ENCODE measurements at places on chromosomes 1 and 21. TPM values are rescaled to one million over a fixed set of nuclear protein-coding genes. Genes with fewer than 3 reads are reported as not detected.

DNA sequence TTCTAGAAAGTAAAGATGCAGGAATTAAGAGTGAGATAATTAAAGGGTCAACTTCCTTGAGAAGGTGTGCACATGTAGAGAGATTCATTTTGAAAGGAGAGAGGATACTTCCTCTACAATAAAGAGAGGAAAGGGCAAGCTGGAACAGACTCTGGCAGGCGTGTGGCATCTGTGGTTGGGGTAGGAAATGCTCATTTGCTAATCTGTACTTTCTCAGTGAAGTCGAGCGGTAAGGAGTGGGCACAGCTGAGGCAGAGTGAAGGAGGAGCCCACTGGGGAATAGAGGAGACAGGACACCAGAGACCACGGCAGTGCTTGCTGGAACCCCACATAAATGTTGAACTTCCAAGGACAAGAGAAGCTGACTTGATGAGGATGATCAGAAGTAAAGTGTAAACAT is 49.1 kb downstream of the PCSK9 start:
- DNase-seq, result no peak

AXDND1 gene
- total RNA-seq, result 4.0 TPM

GRCh38 chr1:118661769-118662320 is 326.3 kb downstream of the TBX15 start:
- DNase-seq, result no peak

DNA sequence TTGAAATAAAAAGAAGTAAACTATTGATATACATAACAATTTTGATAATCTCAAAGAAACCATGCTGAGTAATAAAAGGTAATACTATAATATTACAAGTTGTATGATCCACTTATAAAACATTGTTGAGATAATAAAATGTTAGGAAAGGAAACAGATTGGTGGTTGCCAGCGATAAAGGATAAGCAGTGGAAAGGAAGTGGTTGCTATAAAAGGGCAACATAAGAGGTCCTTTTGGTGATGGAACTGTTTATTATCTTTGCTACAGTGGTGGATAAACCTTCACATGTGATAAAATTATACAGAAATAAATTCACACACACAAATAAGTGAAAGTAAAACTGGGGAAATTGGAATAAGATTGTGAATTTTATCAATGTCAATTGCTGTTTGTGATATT is 15.1 kb downstream of the OR6F1 start:
- DNase-seq, result no peak

DNA sequence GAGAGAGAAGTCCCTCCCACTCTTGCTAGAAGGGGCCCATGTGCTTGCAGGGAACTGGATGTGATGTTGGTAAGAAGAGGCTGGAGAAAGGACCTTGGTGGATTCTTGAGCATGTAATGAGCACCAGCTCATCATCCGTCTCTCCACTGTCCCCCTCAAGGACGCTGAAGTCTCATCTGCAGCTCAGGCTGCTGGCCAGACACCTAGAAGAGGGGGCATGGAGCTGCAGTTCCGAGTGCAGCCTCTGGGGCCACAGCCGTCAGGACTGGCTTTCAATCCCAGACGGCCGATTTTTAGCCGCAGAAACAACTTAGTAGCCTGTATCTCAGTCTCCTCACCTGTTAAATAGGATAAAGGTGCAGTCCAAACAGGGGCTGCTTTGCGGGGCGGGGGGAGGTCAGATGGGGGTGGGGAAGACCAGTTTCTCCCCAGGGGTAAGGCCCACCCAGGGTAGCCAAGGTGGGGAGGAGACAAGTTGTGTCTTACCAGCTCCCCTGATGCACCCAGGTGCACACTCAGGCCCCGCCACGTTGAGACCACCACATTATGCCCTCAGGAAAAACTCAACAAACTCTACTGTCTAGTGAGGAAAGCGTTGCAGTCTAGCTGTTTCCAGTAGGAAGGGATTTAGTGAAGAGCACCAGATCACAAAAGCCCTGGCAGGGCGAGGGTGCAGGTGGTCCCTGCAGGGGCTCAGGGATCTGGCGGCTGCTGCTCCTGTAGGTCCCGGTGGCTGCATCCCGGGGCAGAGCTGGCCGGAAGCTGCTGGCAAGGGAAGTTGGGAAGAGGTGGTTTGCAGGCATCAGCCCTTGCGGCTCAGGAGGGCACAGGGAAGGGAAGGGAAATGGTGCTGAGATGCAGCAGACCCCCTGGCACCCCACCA is 29.5 kb downstream of the LDLRAP1 start:
- peak; percentile 82 for DNase-seq

DNA sequence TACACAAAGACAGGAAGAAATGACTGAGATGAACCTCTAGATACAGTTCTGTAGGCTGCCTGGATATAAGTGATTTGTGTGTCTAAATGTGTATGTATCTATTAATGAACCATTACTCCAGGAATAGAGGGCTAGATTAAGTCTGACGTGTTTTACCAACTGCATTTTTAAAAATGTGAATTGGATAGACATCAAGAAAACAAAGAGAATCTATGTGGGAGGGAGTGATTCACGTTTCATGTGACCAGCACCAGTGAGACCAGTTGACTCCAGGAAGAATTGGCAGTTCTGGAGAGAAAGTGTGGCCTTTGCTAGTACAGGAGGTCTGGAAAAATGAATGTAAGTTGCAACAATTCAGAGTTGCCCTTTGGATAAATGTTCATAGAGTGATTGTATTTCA is 53.4 kb upstream of the RGS21 start:
- DNase-seq, result no peak

GRCh38 chr1:26378088-26378878 is 5.7 kb upstream of the ZNF683 start:
- no peak for DNase-seq

- no peak for DNase-seq
These were observed 18.9 kb upstream of the IL20 start for GRCh38 chr1:206846487-206846886.

C1QTNF12 gene
- 0.74 TPM for total RNA-seq

DNA sequence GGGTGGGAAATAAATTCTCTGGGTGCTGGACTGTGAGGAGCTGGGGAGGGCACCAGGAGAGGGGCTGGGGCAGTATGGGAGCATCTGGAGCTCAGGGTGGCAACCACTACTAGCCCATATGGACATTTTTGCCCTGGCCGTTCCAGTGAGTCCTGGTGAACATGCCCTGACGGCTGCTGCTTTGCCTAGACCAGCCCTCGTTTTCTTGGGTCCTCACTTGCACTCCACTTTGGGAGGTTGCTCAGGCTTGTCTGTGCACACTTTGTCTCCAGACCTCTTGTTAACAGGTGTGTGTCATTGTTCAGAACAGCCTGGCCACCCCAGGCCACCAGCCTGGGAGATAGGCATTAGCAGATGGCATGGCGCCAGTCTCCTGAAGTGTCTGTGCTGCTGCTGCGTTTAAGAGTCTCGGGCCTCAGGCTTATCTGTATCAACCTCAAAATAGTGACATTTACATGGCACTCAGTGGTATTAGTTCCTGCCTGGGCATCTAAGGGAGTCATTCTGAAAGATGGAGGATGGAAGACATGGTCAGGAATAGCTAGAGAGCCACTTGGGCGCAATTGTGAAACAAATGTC is 190.5 kb downstream of the PTPRU start:
- peak; percentile 80 for DNase-seq

SMYD2 gene
- 11.4 TPM for total RNA-seq

GRCh38 chr21:36792505-36792967 is 93.6 kb downstream of the SIM2 start:
- no peak for DNase-seq

CAPZA1 gene
- total RNA-seq, result 178 TPM

DNA sequence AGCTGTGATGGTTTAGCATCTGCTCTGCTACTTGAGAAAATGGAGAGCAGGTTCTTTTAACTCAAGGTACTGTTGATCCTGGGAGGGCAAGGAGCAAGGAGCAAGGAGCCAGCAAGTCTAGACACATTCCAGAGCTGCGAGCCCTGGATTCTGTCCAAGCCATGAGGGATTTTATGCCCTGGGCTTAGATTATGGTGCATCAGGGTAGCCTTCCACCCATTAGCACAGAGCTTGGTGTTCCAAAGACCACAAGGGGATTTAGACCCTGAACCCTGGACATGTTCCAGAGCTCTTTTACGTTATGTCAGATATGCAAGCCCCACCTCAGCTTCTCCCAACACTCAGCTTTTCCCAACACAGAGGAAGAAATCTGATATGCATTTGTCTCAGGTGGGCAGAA is 2.0 kb upstream of the OR14I1 start:
- no peak for DNase-seq

DNA sequence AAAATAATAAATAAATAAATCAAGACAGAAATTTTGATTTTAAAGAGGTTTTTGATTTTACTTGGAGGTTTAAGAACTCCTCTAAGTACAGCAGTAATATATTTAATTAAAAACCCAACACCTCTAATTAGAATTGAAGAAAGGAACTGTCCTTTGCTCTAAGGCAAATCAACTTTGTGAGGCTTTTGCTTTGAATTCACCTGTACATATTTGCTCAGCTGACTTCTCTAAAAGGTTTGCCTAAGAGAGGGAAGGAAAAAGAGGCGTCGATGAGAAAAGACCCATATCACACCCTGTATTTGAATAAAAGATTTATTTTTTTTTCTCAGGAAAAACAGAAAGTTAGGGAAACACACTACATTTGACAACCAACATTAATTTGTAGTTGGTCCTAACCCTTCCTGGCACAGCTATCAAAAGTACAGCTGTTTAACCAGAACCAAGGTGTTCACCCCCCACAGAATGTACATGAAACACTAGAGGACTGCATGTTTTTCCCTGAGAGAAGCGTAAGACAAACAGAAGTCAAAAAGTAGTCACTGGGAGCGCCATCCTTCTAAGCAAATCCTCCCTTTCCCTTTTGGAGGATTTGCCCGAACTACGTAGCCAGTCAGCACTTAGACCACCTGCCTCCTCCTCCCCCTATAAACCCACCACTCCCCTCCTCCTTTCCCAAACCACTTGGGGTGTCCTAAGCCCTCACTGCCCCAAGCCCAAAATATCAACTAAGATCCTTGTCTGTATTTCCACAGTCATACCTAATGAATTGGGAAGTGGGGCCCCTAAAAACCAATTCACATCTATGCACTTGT is 4.9 kb downstream of the MCL1 start:
- DNase-seq, result no peak

- DNase-seq, result peak; percentile 64
These were observed 180.0 kb downstream of the ETS2 start for GRCh38 chr21:38985568-38986378.

GRCh38 chr1:109198745-109199144 is 15.0 kb upstream of the SARS1 start:
- peak; percentile 51 for DNase-seq

- DNase-seq, result no peak
These were observed 8.8 kb upstream of the LMX1A start for GRCh38 chr1:165365341-165365740.

DNA sequence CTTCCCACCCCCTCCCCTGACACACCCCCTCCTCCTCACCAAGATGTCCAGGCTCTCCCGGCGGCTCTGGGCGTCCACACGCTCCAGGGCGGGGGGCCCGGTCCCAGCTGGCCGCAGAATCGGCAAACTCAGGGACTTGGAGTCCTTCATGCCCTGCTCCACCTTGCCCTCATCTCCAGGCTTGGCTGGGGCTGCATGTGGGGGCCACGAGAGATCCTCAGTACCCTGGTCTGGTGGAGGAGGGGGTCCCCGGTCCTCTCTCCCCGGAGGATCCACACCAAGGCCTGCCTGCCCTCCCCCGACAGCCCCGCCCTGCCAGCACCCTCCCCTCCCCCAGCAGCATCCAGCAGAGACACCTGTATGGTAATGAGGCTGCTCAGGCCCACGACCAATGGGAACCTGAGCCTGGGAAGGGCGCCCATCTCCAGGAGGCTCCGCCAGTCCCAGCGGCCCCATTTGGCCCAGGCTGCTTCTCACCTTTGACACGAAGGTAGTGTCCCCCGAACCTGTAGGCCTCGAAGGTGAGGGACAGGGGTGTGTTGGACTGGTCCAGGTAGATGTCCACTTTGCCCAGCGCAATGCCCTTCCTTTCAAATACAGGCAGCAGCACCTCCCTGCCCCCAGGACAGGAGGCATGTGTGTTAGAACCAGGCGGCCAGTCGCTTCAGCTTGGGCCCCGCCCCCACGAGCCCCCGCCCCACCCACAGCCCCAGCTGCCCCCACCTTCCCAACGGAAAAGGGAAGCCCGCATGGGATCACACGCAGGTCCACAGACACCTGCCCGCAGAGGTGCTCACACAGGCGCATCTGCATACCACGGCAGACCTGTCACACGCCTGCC is 8.2 kb upstream of the TNFRSF25 start:
- DNase-seq, result no peak

GRCh38 chr1:38865112-38865715 is 5.6 kb upstream of the RRAGC start:
- no peak for DNase-seq

DNA sequence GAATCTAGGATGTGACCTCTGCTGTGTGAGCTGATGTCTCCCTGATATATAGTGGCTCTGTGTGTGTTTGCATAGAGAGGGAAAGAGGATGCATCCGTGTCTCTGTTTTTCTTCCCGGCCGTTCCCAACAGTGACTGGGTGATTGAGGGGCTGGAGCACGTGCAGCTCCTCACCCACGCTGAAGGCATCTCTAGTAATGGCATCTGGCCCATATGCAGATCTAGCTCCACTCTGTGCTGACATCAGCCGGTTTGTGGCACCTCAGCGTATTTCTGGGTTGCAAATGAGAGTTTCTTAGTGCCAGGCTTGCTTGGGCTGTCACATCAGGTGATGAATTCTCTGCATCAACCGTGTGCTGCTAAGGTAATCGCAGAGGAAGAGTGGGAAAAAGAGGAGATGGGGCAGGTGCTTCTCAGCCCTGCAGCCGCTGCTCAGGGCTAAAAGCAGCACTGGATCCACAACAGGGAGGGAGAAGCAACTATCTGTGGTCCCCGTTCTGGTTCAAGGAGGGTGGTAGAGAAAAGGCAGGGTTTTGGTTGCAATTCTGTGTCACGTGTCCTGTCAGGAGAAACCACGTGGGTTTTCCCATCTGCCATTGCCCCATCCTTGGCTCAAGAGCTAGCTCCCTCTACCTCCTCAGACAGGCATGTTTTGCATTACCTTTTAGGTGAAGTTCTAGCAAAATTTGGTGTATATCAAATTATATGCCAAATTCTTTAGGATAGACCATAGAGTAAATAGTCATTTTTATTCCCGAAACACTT is 282.9 kb downstream of the PBX1 start:
- DNase-seq, result no peak

HMGN1 gene
- total RNA-seq, result 128 TPM

TRPM2 gene
- 16.0 TPM for total RNA-seq

MYOC gene
- 0.55 TPM for total RNA-seq

GRCh38 chr1:165395901-165396300 is 39.4 kb upstream of the LMX1A start:
- no peak for DNase-seq

DNA sequence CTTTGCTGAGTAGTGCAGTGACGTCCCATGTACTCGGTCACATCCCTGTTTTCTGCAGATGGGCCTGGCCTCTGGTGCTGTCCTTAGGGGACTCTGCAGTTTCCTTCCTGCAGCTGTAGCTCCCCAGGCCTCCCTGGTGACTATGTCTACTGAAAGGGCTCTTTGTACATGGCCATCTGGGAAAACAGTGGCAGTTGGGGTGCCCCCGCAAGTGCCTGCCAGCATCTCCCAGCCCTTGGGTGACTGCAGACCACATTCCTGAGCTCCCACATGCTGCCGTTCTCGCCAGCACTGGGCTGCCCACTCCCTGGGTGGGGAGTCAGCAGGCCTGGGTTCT is 37.5 kb upstream of the KCNA10 start:
- DNase-seq, result no peak
